ENCODE measurements at places on chromosomes 5 and 9.

DNA sequence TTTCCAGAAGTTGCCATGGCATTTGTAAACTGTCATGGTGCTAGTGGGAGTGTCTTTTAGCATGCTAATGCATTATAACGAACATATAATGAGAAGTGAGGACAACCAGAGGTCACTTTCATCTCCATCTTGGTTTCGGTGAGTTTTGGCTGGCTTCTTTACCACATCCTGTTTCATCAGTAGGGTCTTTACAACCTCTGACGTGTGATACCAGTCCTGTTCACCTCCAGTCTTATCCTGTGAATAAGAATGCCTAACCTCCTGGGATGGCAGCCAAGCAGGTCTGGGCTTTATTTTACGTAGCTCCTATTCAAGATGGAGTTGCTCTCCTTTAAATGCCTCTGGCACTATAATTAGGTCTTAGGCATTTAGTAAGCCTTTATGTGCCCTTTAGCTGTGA lies 20.4 kb upstream of the RFK start:
- no peak for DNase-seq

DNA sequence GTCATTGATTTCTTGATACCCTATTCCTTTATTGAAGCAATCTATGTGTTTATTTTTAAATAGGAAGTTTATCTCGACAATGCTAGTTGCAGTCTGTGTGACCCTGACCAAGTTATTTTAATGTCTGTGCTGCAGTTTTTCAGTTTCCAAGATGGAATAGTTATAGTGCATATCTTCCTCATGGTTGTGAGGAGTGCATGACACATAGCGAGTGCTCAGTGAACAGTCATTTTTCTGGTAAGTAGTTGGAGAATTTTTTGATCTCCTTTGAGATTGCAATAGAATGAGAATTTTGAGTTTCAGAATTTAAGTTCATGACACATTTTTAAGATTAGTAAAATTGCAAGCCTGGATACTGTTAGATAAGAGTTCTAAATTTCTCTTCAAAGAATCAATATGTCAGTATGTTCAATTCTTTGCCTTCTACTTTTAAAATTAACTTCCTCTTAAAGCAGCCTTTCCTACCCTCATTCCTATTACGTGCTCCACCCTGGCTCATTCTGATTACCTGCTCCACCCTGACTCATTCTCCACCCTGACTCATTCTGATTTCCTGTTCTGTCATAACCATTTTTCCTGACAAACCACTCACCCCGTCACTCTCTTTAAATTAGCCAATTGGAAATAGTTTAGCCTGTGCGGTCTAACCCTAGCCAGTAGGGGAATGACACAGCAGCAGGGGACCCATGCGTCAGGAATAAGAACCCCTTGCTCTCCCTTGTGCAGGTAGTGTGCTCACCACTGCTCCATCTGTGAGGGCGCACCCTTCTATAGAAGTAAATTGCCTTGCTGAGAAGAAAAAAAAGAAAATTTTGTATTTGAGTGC lies 30.7 kb downstream of the SPIN1 start:
- no peak for DNase-seq

DNA sequence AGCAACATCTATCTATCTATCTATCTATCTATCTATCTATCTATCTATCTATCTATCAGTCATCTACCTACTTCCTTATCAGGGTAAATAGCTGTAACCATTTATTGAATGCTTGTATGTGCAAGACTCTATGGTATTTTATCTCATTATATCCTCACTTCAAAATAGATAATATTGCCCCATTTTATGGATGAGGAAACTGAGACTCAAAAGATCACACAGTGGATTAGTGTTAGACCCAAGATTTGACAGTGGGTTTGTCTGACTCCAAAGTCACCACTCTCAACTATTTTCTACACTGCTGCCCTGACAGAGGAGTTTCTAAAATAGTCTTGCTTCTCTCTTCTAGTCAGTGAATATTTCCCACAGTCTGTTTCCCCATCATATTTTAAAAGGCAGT lies 94.3 kb upstream of the NR3C1 start:
- DNase-seq = no peak

DNA sequence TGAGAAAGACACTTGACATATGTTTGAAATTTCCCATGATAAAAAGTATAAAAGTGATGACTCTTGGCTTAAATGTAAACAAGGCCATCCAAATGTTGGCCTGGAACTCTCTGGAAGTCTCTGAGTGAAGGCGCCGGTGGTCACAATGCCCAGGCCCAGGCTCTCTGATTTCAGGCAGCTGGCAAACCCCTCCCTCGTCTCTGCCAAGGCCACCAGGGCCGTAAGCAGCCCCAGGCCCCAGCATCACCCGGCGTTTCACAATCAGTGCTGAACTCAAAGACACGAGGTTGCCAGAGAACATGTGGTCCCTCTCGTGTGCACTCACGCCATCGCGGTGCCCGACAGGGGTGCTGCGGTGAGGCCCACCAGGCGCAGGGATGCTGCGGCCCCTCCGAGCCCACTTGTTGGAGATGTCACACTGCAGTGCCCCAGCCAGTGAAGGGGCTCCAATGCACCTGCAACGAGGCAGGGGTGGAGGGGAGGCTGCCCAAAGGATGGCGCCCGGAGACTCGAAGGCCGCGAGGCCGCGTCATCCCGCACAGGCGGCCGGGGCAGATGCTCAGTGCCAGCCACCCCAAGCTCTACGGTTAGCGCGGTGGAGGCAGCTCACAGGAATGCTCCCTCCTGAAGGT lies 15.0 kb downstream of the LPCAT1 start:
- no peak for DNase-seq

DNA sequence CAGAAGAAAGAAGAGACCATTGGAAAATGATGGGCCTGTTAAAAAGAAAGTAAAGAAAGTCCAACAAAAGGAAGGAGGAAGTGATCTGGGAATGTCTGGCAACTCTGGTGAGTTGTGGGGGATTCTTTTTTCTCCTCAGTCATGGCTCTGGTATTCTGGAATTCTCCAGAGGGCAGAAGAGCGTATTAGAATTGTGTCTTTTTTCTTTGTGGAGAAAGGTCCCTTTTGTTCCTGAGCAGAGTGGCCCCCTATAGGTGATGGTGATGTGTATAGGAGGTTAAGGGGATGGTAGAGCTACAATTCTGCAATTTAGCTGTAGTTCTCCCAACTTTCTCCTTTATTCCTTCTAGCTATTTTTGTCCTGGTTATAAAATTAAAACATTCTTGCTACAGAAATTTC lies 1.6 kb upstream of the DHFR start:
- DNase-seq = peak; percentile 17

DNA sequence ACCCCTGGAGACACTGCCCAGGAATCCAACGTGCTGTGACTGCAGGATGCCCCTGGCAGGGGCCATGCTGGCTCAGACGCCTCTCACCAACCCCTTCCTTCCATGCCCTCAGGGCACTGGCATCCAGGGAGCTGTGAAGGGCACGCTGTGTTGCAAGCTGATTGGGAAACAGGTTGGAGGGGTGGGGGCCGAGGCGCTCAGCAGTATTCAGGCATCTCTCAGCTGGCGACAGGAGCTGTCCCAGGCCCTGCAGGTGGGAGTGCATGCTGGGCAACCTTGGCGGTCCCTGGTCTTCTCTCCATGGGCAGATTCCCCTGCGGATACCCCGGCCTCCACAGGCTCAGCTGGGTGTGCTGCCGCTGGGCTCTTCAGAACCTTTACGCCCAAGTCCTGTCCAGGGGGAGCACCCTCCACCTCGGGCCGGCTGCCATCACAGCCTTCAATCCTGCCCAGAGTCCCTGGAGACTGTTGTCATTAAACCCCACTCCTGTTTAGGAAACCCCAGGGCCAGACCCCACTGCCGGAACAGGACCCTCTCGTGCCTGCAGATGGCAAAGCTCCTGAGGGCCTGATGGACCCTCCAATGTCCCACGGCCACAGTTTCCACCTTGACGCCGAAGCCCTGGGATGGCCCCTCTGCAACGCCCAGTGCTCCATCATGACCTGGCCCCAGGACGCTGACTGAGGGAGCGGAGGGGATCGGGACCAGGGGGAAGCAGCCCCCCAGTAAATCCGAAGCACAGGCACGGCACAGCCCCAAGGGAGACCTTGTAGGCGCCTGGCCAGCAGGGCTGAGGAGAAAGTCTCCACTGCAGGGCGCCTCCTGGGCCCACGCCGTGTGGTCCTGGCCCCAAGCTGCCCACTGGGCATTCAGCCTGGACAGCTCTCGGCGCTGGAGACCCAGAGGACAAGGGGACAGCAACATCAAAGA lies 9.3 kb downstream of the TPPP start:
- DNase-seq = no peak

- no peak for DNase-seq
Observed at GRCh38 chr5:134642931-134643530, 5.6 kb upstream of the SEC24A start.

Measured in SW480 (cell line).